ENCODE measurements at places on chromosomes 6 and 20.
A peak's percentile ranks its signal among the peaks of the same experiment; 100 is the strongest.

DNA sequence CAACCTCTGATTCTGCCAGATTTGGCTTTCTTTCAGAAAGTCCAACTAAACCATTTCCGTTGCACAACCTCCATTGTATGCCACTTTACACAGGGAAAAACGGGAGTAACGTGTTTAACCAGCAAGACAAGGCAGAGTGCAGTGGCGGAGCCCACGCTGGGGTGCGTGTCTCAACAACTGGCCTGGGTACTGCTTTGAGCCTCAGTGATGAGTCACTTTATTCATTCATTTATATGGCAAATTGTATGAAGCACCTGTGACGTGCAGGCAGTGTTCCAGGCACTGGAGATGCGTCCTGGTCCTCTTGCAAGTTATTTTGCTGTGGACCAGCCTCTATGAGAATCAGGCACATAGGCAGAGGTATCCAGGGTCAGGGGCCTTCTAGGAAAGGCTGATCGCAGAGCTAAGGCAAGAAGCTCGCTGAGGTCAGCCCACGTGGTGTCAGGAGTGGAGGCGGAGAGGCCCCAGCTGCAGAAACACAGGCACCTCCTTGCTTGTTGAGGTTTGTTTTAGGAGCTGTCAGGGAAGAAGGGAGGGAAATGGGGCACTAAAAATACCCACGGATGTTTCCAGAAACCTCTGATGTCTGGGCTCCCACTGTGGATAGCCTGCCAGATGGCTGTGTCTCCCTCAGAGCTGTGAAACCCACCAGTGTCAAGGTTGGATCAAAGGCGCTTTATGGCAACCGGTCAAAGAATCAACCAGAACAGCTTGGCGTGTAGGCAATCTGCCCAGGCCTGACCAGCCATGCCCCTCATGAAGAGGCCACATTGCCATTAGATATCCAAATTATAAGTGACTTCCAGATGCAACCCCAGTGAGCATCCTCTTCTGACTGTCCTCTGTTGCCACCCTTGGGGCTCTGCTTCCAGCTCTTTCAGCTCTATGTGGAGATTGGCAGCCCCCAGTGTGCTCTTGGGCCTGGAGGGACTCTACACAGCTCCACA is 157.2 kb downstream of the CD83 start:
- DNase-seq, result no peak

DNA sequence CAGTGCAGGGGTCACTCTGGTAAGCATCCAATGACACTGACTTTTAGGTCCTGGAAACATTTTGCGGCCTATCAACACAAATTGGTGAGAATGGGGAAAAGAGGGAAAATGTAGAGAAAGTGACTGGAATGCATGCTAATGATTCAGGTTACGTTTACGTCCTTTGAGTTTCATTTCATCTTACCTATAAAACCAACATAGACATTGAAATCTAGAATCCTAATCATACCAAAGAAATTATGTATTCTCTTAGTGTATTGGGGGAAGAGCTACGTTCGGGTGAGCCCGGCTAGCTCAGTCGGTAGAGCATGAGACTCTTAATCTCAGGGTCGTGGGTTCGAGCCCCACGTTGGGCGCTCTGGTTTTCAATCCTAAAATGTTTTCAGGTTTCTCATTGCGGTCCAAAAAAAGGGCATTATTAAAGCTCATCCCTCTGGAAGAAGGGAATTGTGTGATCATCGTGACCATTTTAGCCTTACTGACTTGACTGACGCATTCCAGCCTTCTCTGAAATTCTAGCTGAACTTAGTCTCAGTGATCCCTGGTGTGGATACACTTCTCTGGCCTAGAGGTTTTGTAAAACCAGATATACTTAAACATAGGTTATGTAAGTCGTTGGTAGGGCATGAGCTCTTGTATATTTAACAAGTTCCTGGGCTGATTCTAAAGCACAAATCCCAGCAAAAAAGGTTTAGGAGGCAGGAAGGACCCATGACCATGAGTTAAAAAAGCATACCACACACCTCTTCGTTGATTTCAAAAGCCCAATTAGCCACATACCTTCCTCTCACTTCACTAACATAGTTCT is 18.3 kb downstream of the HMGN4 start:
- peak; percentile 97 for DNase-seq

- DNase-seq, result no peak
These were observed 42.2 kb upstream of the OSTM1 start for GRCh38 chr6:108116546-108117426.

- DNase-seq, result peak; percentile 54
These were observed 2.6 kb downstream of the ASF1A start for GRCh38 chr6:118896339-118897136.

- DNase-seq, result peak; percentile 84
These were observed 34.8 kb downstream of the ELOVL2 start for GRCh38 chr6:11009353-11009752.
